ENCODE measurements at places on chromosomes 6 and 20.

GRCh38 chr6:30826961-30827342 lies 57.4 kb upstream of the DDR1 start:
- DNase-seq: no peak

GRCh38 chr6:109420751-109421150 lies 19.7 kb downstream of the PPIL6 start:
- no peak for DNase-seq

DNA sequence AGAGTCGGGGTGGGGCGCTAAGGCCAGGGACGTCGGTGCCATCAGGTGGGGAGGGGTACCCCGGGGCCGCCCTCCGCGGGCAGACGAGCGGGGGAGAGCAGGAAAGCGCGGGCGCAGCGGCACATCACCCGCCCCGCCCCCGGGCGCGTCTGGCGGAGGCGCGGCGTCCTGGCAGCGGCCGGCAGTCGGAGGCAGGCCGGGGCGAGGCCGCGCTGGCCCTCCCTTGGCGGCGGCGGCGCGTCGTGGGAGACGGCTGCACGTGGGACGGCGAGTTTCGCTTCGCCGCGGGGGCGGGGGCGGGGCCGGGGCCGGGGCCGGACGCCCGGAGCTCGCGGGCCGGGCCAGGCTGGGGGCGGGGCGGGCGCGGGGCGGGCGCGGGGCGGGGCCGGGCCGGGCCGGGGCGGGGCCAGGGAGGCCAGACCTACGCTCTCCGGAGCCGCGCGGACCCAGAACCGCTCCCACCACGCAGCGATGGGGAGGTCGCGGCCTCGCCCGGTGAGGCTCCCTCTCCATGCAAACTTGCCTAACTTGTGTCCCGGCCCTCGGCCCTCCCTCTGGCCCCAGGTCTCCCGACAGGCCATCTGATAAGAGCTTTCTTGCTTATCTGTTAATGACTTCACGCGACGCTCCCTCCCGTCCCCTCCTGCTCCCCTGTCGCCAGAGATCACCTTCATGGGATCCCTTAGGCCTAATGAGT lies 12.5 kb downstream of the ITPR3 start:
- no peak for DNase-seq

GRCh38 chr20:59611286-59611685 lies 6.9 kb downstream of the PHACTR3 start:
- DNase-seq: no peak

- no peak for DNase-seq
These were observed 807 bp downstream of the SNHG17 start for GRCh38 chr20:38434301-38434741.

DNA sequence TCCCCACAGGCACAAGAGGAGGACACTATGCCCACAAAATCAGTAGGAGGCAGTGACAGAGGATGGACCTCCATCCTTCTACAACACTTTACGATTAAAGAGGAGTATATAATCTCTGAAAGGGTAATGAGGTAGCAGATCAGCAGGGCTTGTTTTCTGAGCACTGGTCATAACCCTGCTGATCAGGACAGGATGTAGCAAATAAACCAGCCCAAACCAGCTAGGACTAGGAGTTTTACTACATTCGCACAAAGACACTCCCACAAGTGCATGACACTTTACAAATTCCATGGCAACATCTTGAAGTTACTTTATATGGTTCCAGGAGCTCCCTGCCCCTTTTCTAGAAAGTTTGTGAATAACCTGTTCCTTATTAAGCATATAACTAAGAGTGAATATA lies 73.3 kb upstream of the CHD6 start:
- no peak for DNase-seq

- no peak for DNase-seq
These were observed 107.8 kb downstream of the RNGTT start for GRCh38 chr6:88855541-88856147.

DNA sequence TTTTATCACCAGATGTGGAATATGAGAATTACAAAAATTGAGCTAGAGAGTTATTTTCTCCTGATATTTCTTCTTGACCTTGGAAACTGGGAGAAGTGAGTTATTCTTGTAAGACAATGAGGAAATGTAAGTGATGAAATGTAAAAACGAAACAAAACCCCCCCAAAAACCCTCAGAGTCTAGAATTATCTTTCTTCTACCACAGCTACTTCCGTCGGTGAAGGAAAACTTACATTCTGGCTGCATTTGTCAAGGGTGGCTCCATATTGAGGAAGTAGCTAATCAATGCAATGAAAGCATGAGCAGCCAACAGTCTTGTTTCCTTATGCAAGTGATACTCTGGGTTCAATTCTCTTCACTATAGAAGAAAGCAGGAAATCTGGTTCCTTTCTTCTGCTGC lies 661.7 kb upstream of the CITED2 start:
- DNase-seq: no peak

- DNase-seq: no peak
These were observed 706.1 kb downstream of the KIF16B start for GRCh38 chr20:15866916-15867730.

GRCh38 chr6:16630026-16630643 lies 131.1 kb downstream of the ATXN1 start:
- DNase-seq: no peak

DNA sequence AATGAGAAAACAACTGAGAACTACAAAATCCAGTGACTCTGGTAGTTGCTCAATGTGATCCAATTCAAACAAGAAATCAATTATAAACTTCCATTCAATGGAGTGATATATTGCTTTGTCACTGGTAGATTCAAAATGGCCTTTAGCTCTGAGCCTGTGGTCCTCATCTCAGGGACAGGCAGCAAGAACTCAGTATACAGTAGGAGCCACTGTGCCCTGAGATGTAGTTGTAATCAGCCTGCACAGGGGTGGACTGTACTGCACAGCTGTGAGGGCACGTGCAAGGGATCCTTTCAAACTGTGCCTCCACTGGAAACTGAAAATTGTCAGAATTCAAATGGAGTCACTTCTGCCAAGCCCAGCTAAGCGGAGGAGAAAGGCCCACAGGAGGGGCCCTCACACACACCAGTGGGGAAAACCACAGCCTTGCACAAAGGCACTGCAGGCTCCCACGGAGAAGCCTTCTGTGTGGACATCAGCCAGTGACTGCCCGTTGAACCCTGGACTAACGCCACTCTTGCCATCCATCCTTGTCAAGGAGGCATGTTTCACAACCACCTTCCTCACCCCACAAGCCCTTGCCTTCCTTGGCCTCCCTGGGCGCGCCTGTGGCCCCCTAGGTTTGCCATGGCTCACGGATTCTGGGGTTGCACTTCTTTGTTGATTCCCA lies 186.7 kb downstream of the SMOC2 start:
- DNase-seq: no peak

GRCh38 chr6:146878952-146879340 lies 280.2 kb downstream of the ADGB start:
- DNase-seq: no peak

- DNase-seq: no peak
These were observed 69.1 kb upstream of the ADTRP start for GRCh38 chr6:11847515-11848345.

DNA sequence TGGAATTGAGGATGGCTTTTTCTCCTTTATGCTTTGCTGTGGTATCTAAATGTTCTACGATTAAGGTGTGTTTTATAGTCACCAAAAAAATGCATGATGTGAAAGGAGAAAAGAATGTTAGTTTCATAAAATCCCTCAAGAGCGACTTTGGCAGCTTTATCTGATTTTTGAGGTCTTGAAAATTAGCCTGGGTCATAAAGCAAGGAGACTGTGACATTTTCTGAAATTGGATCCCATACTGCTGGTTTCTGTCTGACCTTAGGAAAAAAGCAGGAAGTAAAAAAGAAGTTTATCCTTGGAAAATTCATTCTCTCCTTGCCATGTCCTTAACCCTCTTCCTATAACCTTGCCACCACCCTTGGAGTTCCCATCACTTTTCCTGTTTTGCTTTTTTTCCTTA lies 525.3 kb downstream of the CD83 start:
- DNase-seq: no peak

DNA sequence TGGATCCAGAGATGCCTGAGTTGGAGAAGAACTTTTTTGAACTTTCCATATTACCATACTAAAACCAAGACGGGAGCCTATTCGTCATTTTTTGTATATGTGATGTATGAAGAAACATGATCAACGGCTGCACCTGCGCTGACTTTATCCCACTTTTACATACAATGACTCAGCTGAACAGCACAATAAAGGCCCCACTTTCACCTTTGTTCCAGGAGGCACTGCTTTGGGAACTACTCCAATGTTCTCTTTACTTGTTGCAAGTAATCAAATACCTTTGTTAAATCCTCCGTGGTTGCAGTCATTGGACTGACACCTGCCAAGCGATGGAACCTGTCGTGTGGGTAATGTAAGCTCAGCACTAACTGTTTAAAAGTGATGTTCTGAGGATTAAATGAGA lies 17.3 kb upstream of the BTN3A2 start:
- no peak for DNase-seq

GRCh38 chr6:111033628-111034289 lies 51.9 kb downstream of the RPF2 start:
- DNase-seq: no peak

DNA sequence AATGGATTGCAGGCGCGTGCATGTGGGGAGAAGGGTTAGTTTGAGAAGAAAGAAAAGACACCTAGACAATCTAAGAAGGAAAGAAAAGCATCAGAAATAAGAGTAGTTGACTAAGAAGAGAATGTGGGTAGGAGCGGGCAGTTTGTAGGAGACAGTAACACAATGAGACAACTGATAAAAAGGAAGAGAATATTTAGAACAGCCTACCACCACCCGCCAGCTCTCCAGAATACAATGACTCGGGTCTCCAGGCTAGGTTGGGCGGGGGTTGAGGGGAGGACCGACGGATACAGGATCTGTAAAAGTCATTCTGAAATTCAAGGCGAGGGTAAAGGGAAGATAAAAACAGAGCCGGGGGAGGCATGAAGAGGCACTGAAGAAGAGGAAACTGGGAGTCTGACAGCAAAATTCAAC lies 712 bp downstream of the ABHD16A start:
- DNase-seq: no peak

- DNase-seq: no peak
These were observed 190.8 kb upstream of the BMP2 start for GRCh38 chr20:6576726-6577125.

GRCh38 chr6:21281366-21281765 lies 312.2 kb upstream of the SOX4 start:
- DNase-seq: no peak

DNA sequence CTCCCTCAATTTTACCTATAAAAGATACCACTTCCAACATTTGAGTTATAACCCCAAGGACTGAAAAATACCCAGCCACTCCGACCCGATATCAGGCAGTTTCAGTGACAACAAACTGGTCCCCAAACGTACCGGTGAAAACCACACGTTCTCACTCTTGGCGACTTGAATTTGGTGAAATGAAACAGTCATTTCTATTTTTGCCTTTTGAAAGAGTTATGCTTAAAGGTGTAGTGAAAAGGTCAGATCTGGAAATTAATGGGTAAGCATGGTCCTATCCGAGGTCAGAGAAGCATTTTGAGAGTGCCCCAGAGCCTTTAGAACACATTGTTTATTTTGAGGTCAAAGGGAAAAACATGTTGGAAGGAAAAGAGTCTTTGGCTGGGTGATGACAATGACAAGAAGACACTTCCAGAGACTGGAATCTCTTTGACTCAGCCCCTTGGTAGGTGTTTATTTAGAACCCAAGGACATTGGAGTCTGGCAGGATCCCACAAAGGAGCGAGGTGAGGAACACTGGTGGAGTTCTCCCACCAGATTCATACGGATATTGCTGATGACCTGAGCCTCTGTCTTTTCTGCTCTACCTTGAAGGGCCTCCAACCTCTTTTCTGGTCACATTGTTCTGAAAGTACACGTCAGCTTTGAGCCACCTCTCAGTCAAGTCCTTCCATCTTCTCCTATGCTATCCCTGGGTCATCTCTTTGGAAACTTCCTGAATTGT lies 235.0 kb downstream of the GMPR start:
- DNase-seq: no peak

- no peak for DNase-seq
These were observed 25.4 kb downstream of the ZMYND8 start for GRCh38 chr20:47330933-47331708.

DNA sequence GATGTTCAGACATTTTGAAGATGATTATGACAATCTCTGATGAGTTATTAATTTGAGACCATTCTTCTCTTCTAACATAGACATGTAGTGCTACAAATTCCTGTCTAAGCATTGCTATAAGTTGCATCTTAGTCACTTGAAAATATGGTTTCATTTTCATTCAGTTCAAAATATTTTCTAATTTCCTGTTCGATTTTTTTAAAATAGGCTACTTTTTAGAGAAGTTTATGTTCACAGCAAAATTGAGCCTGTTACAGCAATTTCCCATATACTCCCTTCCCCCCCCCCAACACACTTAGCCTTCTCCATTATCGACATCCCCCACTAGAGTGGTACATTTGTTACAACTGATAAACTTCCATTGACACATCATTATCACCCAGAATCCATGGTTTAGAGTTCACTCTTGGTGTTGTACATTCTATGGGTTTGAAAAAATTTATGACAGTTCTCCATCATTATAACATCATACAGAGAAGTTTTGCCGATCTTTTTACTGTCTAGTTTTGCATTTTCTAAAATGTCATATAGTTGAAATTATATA lies 31.2 kb downstream of the PLAGL1 start:
- no peak for DNase-seq

DNA sequence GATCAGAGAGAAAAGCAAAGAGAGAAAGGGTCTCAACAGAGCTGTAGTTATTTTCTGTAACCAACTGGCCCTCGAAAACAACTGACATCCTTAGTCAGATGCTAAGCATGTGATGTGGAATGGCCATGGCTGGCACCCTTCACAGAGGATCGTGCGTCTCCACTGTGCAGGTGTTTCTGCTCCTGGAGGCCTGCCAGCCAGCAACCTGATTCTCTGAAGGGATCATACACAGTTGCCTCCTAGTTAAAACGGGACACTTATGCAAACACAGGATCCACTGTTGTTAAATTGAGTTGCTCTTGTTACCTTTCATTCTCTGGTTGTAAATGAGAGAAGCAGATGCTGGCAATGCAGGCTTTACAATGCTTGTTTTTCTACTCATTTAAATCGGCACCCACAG lies 148.5 kb downstream of the HDGFL1 start:
- no peak for DNase-seq

- DNase-seq: peak; percentile 55
These were observed at the start of gene IFNGR1 for GRCh38 chr6:137218917-137219663. Gene IFNGR1 (minus strand): TSS chr6:137219385. CDS start chr6:137219327, 58 bp downstream.

Data from cortex of kidney (tissue), 1 donor.